Stimulated activated CD4-positive, alpha-beta T cell treated with anti-CD3 and anti-CD28 coated beads, Interleukin-1b, Interleukin-23, amount 100 ng/mL, for 1 hour (primary cell): ENCODE measurements at places on chromosomes 11 and 22.
A peak's percentile ranks its signal among the peaks of the same experiment; 100 is the strongest.

DNA sequence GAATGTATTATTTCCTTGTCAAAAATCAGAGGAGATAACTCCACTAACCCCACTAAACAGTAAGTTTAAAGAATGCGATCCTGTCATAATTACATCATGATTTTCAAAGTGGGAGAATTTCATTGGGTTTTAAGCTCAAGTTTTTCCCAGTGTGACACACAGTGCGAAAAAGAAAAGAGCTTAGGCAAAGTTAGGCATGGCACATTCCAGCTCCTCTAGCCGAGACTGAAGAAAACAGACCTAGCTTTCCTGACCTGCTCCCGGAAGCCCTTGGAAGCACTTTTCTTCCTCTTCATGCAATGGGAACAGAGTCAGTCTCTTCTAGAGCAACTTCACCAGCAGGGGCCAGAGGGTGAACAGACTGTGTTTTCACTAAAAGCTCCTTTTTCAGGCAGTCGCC is 76.6 kb upstream of the AKIP1 start:
- DNase-seq = no peak

DNA sequence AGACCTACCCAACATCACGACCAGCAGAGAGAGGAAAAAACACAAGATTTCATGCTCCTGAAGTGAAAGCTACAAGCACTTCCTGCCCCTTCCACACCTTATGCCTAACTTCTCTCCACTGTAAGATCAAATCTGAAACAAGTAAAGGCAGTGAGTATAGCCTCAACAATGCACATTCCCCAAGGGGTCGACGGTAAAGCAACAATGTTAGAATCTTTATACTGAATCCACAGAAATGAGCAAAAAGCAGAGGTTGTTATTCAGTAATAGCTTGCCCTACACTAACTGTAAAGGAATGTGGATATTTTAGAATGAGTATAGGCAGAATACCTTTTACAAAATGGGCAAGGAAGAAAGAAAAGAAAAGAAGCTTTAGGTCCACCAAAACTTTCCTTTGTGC is 15.6 kb downstream of the ARFGAP3 start:
- no peak for DNase-seq

DNA sequence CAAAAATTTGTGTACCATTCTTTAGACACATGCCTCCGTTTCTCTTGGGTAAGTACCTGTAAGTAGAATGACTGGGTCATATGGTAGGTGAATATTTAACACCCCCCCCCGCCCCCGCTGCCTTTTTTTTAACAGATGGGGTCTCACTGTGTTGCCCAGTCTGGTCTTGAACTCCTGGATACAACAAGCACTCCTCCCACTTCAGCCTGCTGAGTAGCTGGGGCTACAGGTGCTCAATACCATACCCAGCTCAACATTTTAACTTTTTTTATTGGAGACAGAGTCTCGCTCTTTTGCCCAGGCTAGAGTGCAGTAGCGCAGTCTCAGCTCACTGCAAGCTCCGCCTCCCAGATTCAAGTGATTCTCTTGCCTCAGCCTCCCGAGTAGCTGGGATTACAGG is 32.5 kb downstream of the CECR2 start:
- DNase-seq = no peak

- DNase-seq = no peak
These were observed 3.2 kb downstream of the DTX4 start for GRCh38 chr11:59175091-59175501.

- no peak for DNase-seq
These were observed 31.4 kb upstream of the VPREB1 start for GRCh38 chr22:22213231-22213630.

GRCh38 chr11:86947541-86947940 is 7.7 kb downstream of the FZD4 start:
- DNase-seq = no peak

- DNase-seq = no peak
These were observed 44.5 kb downstream of the CELF1 start for GRCh38 chr11:47508240-47508957.

DNA sequence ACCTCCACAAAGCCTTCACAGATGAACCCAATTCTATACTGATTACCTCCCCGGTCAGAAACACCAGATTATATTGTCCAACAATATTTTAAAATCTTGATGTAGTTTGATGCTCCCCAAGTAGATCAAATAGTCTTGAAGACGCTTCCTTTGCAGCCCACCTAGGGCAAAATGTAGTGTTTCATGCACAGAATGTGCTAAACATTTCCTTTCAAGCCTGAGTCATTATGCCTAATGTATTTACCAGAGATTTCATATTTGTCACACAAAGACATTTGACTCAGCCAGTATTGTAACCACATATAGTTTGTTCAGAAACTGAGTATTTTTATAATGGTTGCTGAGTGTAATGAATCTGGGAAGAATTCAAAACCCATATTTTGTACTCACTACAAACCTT is 1396.8 kb downstream of the LRRC4C start:
- DNase-seq = no peak

GRCh38 chr11:79040348-79040747 is 400.5 kb downstream of the TENM4 start:
- DNase-seq = no peak

GRCh38 chr11:104946907-104947306 is 21.5 kb downstream of the CASP4 start:
- DNase-seq = no peak

GRCh38 chr11:67640021-67640757 is 626 bp upstream of the TBX10 start:
- peak; percentile 15 for DNase-seq

- no peak for DNase-seq
These were observed 6.0 kb upstream of the NPTXR start for GRCh38 chr22:38849811-38850210.

GRCh38 chr11:113315811-113316210 is 1.4 kb downstream of the TTC12 start:
- no peak for DNase-seq

- no peak for DNase-seq
These were observed 19.7 kb downstream of the ZNRF3 start for GRCh38 chr22:28903080-28903479.

- DNase-seq = no peak
These were observed 27.0 kb downstream of the PITPNB start for GRCh38 chr22:27892064-27892463.

GRCh38 chr11:17921659-17922415 is 91.0 kb downstream of the SERGEF start:
- no peak for DNase-seq

GRCh38 chr11:46342239-46342638 is 5.0 kb upstream of the DGKZ start:
- no peak for DNase-seq

GRCh38 chr11:133638921-133639320 is 106.6 kb upstream of the OPCML start:
- DNase-seq = no peak

DNA sequence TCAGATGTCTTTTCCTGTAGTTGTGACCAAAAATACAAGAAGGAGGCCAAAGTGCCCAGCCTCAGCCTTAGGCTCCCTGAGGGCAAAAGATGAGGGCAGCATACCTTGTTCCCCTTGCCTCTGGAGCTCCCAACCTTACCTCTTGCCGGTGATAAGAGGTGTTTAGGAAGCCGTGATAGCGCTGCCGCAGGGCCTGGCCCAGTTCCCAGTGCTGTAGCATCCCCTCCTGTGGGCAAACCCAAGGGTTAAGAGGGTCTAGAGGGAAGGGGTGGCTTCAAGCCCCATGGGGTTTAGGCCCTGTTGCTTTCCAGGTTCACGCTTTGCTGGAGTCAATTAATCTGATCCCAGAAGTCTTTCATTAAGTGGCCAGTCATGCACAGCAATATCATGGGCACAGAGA is 1.1 kb downstream of the ACP2 start:
- DNase-seq = no peak

DNA sequence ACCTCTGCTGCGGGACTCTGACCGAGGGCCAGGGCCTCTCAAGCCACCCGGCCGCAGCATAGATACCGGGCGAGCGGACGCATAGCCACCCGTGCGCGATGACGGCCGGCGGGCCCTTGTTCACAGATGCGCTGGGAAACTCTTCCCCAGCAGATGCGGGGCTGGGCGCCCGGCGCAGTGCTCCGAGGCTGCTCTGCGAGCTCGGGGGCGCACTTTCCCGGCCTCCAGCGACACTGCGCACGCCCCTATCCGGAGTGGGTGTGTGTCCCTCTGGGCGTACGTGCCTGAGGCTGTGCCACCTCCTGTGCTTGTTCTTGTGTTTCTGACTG is 104.7 kb upstream of the E2F8 start:
- DNase-seq = no peak

- DNase-seq = no peak
These were observed 33.6 kb upstream of the RELT start for GRCh38 chr11:73342633-73343032.

GRCh38 chr11:103396237-103396636 is 287.0 kb downstream of the DYNC2H1 start:
- DNase-seq = no peak

- no peak for DNase-seq
These were observed 142.4 kb downstream of the MPPED1 start for GRCh38 chr22:43554259-43554636.

DNA sequence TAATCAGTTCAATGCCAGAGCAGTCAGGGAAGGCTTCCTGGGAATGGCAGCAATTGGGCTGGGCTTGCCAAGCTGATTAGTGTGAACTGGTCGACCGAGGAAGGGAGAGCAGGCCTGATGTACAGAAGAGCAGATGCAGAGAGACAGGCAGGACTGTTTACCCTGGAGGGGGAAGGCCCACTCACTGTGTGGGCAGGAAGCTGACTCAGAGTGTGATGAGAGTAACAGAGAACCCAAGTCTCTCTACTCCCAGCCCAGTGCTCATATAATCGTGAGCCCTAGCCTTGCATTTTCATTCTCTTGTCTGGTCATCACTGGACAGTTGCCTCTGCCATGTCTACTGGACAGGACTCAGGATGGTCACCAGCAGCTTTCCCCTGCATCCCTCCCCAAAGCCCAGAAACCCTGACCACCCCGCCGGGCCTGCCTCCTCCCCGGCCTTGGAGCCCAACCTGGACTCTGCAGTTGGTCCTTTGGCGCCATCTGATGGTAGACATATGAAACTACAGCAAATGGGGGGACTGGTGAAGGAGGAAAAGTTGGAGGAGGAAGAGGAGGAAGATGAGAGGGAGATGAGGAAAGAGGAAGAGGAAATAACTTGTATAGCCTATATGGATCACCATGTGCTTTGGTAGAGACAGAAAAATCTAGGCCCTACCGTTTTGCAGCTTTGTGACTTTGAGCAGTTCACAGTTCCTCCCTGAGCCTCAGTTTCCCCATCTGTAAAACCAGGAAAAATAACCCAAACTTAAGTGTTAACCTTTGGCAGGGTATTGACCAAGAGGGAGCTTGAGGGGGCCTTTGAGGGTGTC is 43.4 kb upstream of the PRDM11 start:
- peak; percentile 37 for DNase-seq

DNA sequence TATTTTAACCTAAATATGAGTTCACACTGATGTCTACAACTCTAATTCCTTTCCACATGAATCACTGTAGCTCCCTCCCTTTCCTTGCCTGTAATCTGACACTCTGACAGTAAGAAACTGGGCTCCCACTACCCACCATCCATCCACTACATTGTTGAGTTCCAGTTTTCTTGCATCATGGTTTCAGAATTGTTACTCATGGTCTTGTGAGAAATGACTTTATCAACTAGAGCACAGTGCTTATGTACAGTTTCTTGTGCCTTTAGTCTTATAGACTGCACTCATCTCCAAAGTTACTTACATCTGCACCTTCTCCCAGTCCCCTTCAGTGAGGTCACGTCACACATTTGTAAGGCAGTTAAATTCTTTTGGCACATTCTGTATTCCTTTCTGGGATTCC is 78.6 kb downstream of the RTL6 start:
- no peak for DNase-seq

DNA sequence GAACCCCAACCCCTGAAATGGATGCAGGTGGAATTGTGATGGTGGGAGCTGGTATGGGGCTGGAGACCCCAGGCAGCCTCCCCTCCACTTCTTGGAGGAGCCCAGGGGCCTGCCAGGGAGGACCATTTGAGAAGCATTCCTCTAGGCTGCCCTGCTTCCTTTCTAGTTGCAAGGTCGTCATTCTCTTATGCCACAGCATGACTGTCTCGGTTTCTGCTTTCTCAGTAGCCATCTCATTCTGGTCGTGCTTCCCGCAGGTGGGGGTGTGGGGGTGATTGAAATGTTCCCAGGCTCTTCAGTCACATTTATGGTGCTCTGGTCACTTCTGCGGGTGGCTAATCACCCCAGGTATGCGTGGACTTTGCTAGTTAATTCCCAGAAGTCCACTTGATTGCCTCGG is 223.7 kb upstream of the TBCEL start:
- no peak for DNase-seq

GRCh38 chr11:34299284-34299972 is 58.4 kb downstream of the ABTB2 start:
- no peak for DNase-seq

DNA sequence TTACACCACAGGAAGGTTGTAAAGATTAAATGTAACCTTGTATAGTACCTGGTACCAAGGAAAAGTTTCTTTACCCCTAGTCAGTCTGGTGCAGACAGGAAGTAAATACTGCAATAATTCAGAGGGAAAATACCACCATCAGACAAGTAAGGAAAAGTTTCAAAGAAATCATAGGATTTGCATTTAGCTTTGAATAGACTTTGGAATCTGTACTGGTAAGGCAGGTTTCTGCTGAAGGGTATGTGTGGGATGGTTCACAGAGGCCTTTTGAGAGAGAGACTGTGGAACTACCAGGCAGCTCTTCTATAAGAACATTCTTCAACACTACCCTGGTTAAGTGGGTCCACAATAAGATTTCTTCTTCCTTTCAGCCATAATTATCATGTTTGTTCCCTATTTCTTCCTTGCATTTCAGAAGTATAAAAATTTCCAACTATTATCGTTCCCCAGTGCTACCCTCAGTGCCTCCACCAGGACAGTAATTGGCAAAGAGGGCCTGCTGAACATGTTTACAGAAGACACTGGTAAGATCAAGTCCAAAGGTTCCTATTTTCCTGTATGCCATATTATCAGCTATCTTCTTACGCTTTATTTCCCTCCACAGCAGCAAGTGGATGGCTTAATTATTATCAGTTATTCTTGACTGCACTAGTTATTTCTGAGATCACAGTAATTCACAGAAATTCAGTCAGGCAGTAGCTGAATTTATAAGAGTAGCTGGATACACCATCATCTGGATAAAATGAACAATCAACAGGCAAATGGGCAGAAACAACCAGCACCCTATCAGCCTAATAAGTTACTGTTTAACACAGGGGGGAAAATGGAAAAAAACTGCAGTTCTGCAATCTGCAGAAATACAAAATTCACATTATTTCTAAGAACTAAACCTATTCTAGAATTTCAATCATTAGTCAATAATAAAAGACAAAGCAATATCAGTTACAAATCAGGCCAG is 48.5 kb downstream of the PITPNB start:
- DNase-seq = no peak

DNA sequence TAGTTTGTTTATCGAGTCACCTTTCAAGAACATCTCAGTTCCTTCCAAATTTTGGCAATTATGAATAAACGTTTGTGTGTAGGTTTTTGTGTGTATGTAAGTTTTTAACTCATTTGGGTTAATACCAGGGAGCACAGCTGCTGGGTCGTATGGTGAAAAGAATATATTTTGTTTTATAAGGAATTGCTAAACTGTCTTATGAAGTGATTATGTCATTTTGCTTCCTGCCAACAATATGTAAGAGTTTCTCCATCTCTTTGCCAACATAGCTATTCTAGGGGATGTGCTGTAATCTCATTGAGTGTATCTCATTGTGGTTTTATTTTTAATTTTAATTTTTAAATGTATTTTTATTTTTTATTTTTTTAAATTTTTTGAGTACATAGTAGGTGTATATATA is 27.3 kb downstream of the BCL2L13 start:
- DNase-seq = no peak
